Fibroblast of gingiva (primary cell): ENCODE measurements at places on chromosomes 6 and 20.

DNA sequence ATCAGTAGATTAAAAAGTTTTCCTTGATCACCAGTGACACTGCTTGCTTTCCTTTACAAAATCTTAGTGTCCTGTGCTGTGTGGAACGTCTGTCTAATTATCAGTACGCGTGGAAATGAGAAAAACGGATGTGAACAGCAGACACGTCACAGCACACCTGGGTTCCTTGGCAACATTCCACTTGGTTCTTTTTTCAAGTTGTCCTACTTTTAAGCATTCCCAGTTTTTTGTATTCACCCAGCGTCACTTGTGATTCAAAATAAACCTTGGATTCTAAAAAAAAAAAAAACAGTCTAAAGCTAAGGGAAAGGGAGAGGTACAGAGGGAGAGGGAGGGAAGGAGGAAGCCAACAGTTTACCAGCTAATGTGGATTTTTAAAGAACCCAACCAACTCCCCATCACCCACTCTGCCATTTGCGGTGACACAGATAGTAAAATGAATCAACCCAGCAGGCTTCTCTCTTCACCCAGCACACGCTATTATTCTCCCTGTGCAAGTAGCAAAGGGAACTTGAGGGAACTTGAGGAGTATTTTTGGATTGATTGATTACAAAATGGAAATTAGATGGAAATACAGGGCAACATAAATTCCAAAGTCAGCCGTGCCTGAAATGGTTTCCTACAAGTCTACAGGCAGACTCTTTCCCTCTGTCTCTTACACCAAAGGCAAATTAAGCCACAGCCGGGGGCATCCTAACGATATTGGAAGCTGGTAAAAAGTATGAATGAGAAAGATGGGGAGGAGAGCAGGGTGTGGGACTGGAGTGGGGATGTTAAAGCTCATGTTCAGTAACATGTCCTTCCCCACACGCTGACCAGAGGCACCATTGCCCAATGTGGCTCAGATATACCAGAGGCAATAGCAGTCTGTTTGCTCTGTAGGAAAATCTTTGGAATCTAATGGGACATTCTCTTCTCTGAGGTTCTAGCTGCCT is 129.8 kb downstream of the SASH1 start:
- no peak for DNase-seq

- DNase-seq, result no peak
Measured at GRCh38 chr6:32234934-32235333, 11.1 kb upstream of the NOTCH4 start.

DNA sequence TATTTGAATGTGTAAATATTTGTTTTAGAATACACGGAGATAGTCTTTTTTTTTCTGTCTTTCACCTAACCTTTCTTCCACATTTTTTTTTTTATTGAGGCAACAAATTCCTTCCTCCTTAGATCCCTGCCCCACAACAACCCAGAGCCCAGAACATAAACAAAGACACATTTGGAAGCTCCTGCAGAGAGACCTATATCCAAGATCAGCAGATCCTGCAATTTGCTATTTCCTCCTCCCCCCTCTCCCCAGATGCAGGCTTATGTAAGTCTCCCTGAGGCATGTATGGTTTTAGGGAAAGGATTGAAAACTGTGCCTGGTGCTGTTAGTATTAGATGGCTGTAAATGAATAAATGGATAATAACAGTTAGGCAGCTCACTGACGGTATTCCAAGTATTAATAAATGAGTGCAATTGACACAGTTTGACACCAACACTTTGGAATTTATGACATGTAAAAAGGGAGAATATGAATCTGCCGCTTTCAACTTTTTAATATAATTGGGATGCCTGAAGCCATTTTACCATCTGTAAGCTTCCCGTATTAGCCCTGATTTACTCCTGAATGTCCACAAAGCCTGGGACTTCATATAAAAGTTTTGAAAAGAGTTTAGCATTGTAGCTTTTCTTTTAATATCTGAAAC is 608.3 kb upstream of the CITED2 start:
- peak; percentile 98 for DNase-seq

DNA sequence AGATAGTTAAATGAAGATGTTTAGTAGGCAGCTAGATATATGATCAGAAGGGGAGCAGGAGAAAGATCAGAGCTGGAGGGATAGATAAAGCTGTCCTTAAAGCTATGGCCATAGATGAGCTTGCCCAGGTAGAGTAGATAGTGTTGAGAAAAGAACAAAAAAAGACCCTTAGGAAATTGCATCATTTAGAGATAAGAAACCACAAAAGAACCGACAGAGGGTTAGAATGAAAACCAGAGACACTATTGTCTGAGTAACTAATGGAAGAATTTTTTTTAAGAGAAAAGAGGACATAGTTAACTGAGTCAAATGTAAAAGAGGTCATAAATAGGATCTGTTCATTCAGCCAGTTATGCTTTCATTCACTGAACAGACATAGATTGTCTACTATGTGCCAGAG is 101.8 kb downstream of the TNFAIP3 start:
- no peak for DNase-seq

DNA sequence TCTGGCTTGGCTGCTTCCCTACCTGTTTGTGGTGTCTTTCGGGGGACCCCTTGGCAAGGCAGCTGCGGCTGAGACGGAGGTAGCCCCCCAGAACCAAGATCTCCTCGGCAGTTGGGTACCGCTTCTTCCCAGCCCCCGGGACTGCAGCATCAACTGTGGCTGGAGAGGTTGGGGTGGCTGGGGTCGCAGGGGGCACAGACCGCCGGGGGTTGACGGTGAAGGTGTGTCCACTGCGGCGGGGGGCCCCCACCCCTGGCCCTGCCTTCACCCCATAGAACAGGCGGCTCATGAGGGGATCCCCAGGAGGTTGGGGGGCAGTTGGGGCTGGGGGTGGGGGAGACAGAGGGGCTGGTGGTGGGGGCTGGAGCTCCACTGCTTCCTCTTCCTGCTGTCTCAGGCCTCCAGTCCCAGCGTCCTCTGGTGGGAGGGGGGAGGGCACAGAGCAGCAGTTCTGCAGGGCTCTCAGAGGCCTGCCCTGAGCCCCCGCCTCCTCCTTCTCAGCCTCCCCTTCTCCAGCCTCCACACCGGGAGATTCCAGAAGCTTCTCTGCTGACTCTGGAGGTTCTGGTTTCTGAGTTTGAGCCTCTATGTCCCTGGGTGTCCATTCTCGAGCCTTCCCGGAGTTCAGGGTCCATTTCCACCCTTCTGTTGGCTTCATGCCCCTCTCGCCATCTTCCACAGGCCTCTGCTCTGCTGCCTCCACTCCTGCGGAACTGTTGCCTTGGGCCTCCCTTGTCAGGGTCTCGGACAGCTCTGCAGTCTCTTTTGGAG is 1.9 kb downstream of the PPP1R18 start:
- no peak for DNase-seq

DNA sequence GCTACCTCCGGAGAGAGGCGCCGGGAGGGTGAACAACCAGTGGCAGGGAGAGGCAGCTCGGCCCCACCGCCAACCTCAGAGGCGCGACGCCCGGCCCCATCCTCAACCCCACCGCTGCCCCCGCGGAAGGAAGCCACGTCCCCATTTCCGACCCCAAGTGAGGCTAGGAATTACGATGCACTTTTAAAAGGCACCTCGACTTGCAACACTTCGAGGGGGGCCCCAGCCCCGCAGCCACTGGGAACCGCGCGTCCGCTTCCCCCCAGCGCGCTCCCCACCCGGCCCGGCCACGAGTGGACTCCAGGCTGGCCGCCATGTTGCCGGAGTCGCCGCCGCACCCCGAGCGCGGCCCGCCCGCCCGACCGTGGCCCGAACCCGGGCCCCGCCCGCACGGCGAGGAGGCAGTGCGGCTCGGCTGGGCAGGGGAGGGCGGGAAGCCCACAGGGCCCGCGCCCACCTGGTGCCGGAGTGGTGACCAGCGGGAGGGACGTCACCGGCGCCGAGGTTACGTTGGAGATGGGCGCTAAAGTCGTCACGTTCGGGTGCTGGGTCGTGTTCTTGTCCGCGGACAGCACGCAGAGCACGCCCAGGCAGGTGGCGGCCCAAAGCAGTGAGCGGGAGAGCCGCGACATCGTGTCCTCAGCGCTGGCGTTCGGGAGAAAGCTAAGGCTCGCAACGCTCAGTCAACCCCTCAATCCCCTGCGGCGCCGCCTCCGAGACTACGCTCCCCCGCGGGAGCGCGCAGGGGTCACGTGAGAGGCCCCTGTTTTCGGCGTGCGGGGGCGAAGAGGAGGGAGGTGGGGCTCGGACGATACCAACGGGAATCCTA is at the start of gene CD164:
TSS of gene CD164 (minus strand) at position 721 of the 829 bp plus-strand sequence. CDS start at position 632, 89 bp downstream.
- DNase-seq, result peak; percentile 94

DNA sequence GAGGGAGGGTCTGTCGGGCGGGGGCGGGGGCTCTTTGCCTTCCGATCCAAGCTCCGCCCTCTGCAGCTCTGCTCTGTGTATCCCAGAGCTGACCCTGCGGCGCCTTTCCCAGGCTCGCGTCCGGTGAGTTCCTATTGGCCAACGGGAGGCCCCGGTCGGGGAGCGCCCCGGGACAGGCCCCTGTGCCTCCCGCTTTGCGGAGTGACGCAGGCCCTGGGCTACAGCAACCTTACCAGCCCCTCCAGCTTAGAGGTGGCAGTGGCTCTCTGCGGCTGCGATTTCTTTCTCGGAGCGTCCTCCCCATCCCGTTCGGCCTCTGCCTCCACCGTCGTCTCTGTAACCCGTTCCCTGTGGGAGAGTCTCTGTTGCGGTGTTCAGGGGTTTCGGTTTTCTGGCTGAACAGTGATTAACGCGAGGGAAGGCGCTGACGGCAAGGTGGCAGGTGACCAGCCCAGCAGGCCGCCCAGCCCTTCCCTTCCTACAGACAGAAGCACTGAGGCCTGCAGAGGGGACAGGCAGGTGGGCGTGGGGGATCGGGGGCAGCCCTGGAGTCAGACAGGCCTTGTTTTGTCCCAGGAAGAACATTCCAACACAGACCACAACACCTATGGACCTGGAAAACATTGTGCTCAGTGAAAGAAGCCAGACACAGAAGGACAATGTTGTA is 18.1 kb upstream of the CEBPB start:
- peak; percentile 79 for DNase-seq

DNA sequence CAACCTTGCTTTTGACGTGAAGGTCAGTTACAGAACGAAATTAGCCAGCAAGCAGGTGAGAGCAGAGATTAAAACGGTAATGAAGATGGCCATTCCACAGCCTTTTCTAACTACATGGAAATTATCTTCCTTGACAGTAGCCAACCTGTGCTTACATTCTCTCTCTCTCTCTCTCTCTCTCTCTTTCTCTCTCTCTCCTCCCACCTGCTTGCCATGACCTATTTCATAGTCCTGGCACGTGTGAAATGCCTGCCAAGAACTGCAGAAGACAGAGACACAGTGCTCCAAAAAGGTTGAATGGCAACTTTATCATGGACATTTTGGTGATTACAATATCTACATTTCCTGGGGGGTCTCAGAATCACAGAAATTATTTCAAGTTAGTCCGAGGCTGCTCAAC is 38.5 kb upstream of the SALL4 start:
- DNase-seq, result no peak

GRCh38 chr6:12419631-12420272 is 129.6 kb downstream of the EDN1 start:
- DNase-seq, result no peak

GRCh38 chr6:152609125-152609670 is 28.0 kb downstream of the SYNE1 start:
- no peak for DNase-seq

DNA sequence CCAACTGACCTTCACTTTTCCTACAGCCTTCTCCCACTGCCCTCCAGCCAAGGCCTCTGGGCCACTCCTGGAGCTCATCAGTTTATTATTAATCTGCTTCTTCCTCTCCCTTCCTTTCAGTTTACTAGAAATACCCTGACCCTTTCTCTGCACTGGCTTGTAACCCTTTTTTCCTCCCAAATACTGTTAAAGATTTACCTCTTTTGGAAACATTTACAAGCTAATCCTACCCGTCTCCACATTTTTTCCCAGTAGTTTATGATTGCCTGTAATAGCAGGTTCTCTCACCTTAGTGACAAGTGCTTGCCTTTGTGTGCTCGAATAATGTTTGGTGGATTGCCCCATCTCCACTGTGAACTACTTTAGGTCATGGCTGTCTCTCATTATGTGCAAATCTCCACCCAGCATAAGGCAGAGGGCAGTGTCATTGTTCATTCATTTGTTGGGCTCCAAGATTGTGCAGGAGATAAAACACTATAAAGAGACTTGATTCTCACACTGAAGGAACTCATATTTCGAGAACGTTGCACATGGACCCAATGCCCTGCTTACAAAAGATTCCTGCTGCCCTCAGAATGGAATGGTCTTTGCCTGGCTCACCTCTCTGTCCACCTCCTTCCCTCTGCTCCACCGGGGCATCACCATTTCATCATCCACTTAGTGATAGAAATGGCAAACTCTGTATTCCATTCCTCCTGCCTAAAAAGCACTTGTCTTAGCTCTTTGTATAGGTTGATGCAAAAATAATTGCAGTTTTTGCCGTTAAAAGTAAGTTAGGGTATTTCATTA is 491.1 kb downstream of the UTRN start:
- DNase-seq, result no peak

DNA sequence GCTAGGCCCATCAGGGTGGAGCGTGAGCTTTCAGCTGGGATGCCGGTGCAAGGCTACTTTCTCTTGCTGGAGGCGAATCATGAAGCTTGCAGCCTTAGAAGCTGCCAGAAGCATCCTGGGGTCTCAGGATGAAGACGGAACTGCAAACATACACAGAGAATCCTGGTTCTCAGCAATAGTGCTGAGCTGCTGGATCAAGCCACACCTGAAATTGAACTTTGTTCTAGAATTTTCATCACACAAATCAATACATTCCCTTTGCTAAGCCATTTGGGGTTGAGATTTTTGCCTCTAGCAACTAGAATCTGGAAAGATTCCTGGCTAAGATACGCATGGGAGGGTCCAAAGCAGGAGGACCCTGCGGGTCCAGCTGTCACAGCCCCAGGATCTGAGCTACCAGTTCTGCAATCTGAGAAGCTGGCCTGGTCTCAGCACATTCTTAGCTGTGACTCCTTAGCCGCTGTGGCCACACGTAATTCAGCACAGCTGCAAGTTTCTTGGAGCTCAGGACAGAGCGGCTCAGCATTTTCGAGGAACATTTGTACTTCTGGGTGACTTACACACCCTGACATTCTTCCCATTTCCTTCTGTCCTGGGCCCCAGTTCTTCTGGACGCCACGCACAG is 6.6 kb upstream of the ARFGAP1 start:
- peak; percentile 78 for DNase-seq

DNA sequence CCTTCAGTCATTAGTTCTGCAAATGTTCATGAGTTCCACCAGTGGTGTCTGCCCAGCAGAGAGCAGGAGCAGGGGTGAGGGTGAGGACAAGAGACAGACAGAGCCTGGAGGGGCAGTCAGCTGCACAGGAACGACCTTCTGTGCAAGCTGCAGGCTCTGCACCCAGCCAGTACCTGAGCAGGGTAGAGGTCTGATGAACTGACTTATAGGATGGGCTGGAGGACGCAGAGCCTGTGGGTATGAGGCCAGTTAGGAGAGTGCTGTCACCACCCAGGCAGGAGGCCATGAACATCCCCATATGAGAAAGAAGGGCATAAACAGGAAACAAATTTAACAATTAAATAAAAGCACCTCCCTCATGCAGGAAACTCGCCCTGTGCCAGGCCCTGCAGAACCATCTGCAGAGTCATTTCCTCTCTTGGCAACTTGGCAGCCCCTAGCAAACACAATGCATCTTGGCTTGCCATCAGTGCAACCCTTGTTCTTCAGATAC is 17.9 kb downstream of the C6orf15 start:
- DNase-seq, result no peak
